ENCODE measurements at places on chromosomes 2 and 18.

DNA sequence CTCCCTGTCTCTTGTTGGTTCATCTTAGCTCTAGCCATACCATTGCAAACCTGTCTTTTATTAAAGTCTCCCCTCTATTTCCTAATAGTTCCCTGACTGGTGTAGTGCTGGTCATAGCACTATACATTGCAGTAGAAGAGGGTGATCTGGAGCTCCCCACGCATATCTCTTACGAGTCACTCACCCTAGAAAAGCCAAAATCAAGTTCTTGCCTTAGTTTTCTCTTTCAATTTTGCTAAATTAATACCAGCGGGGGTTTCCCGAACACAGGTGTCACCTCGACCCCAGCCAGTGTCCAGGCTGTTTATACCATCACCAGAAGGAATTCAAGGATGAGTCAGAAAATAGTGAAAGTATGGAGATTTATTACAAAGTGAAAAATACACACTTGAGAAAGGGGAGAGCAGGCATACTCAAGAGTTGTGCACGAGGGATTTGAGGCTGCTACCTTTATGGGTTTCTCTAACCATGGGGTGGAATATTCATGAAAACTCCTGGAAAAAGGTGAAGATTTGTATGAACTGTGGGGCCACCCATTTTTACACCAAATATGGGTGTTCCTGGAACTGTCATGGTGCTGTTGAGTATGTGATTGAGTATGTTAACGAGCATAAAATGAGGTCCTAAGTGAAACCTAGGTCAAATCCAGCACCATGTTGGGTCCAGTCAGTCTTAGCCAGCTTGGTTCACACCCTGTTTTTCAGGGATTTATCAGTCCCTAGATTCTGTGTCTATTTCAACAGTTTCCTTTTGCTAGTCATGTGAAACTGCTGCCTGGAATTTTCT lies 20.2 kb downstream of the PROKR1 start:
- no peak for DNase-seq

DNA sequence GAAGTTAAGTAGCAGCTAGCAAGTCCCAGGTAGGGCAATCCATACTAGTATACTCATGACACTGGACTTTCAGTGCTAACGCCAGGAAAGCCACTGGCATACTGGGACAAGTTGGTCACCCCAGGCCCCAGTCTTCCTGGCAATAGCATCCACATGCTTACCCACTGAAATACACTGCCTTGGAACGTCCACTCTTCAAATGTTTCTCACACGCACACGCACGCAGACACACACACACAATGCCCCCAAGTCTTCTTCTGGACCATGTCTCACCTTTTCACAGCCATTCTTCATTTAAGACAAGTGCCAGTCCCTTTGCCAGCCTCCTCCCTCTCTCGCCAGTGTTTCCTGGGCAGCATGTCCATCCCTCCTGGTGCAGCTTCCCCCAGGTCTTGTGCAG lies 8.7 kb upstream of the TEX261 start:
- DNase-seq = no peak

DNA sequence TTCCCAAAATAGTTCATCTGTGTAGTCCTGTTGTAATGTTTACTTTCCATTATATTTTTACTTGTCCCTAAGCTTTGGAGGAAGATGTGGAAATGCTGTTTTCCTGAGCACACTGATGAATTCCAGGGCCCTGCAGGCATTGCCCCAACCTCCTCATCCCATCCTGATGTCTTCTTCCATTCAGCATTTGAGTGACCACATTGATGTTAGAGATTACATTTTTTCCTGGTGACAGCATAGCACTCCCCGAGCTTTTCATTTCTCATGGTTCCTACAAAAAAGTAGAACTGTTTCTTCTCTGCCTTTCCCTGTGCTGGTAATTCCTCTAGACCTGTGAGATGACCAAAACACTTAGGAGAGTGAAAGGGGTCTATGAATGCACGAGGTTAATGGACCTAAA lies 4.8 kb downstream of the IL36A start:
- no peak for DNase-seq

GRCh38 chr2:145386973-145387372 lies 867.1 kb upstream of the ZEB2 start:
- no peak for DNase-seq

All from femur (tissue), 1 donor.